ENCODE measurements at places on chromosomes 3 and 15. TPM values are rescaled to one million over a fixed set of nuclear protein-coding genes. Genes with fewer than 3 reads are reported as not detected.
A peak's percentile ranks its signal among the peaks of the same experiment; 100 is the strongest.

GRCh38 chr3:46354984-46355383 lies 1.1 kb downstream of the CCR2 start:
- peak overlapping the region; percentile 93 for H3K27ac ChIP-seq
- H3K4me3 ChIP-seq, result peak overlapping the region; percentile 94
- no peak for DNase-seq
- peaks cover 3% of the 10 kb centered on the region for H3K27me3 ChIP-seq
- H3K36me3 ChIP-seq, result peaks cover 52% of the 10 kb centered on the region

GRCh38 chr3:194664857-194665256 lies 7.1 kb downstream of the LSG1 start:
- no peak overlapping the region for H3K27ac ChIP-seq
- peaks cover 9% of the 10 kb centered on the region for H3K4me1 ChIP-seq
- no peak overlapping the region for H3K4me3 ChIP-seq
- no peaks in the 10 kb centered on the region for H3K27me3 ChIP-seq
- H3K36me3 ChIP-seq, result peaks cover 22% of the 10 kb centered on the region

GRCh38 chr3:71244826-71245488 lies 338.6 kb downstream of the FOXP1 start:
- H3K4me1 ChIP-seq, result peaks cover 17% of the 10 kb centered on the region
- no peak for DNase-seq
- no peak overlapping the region for H3K27ac ChIP-seq
- H3K36me3 ChIP-seq, result peaks cover 1% of the 10 kb centered on the region
- H3K27me3 ChIP-seq, result no peaks in the 10 kb centered on the region

DNA sequence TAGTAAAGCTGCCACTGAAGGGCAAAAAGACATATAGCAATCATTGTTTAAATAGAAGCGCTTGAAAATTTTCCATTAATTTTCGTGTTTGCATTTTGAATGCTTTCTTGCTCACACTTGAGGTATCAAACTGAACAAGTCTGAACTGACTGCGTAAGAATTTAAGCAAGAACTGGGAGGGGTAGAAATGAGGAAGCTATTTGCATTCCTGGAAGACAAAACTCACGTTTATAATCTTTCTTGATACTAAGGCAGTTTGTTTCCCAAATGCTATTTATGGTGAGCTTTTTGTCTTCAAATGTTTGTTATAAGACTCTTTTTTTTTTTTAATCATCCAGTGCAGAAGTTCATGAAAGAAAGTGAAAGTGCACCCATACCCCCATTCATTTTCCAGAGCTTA lies 499.8 kb upstream of the TPRG1 start:
- no peak overlapping the region for H3K4me3 ChIP-seq
- no peak for DNase-seq
- no peak overlapping the region for H3K27ac ChIP-seq
- peaks cover 9% of the 10 kb centered on the region for H3K4me1 ChIP-seq

Gene TTLL13
- 0.47 TPM for total RNA-seq

Gene PAK6
- total RNA-seq, result 1.3 TPM

Gene SRPRB
- total RNA-seq, result 39.3 TPM

All from activated naive CD8-positive, alpha-beta T cell treated with anti-CD3 and anti-CD28 coated beads, Interleukin-2, amount 10 ng/mL, durations not matched to agents 7 days and 5 days (primary cell).